ENCODE measurements at places on chromosomes 7 and 10. TPM values are rescaled to one million over a fixed set of nuclear protein-coding genes. Genes with fewer than 3 reads are reported as not detected.

Gene RAB19
- total RNA-seq, result not detected

Gene STEAP1B
- 1.1 TPM for total RNA-seq

GRCh38 chr7:34091321-34091917 is 186.1 kb downstream of the BMPER start:
- DNase-seq, result peak; percentile 71

- DNase-seq, result peak; percentile 95
Observed at GRCh38 chr7:25849500-25850184, 302.4 kb upstream of the NFE2L3 start.

DNA sequence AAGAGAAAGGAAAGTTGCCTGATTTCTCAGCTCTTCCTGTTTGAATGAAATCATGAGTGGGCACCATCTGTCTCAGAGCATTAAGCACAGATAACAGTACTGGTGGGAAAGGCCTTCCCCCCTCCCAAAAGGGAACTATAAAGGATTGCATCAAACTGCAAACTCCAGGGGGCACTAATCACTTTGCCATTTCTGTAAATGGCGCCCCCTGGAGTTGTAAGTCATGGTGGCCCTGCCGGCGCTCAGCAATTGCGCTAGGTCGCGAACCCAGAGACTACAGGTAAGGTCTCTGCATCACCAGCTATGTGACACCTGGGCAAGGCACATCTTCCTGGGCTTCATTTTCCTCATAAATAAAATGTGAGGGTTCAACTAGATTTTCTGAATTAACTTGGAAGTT is 11.1 kb downstream of the LRRC4 start:
- no peak for DNase-seq

DNA sequence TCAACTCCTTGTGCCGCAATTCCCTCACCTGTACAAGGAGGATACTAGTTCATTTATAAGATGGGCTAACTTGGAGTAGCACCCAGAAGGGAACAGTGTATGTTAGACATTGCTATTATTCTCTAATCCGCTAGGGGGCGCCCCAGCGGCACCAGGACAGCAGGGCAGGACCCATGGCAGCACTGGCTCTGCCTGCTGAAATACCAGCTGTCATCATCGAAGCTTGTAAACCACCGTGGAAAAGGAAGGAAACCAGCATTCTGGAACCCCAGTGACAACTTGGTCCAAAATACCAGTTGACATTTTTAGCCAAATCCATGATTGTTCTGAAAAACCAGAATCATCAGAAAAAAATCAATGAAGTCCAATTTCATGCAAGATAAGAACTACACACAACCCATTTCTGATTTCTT is 134.4 kb downstream of the ITGA8 start:
- peak; percentile 60 for DNase-seq

GRCh38 chr7:116307253-116307652 is 96.9 kb downstream of the TES start:
- no peak for DNase-seq

Gene TMEM120A
- 28.7 TPM for total RNA-seq

DNA sequence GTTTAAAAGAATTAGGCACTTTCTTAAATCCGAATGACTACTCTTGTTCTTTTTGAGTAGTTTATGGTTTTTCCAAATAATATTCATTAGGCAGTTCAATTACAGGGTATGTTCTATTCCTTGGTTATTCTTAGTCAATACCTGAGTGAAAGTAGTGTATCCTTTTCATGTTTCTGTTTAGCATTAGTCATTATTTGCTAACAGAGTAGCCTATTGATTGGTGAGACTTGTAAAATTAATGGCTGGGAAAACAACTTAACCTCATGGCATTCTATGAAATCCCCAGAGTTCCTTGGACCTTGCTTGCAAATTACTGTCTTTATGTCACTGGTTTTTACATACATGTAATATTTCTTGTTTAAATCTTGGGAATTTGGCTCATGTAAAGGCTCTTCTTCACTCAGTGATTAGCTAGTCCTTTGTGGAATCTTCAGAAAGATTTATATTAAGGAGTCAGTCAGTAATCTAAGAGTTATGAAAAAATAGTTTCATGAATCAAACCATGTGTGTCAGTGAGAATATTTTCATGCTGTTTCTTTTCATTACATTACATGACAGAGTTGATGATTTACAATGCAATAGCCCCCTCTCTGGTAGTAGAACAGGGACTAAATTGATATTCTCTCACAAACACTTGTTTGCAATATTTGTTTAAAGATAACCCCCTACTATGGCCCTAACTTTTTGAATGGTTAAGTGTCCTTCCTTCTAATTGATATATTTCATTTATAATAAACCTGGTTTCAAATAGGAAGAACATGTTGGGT is 81.5 kb upstream of the LRRTM3 start:
- no peak for DNase-seq

- DNase-seq, result no peak
Observed at GRCh38 chr10:132698211-132698751, 87.7 kb downstream of the NKX6-2 start.

Gene KCP
- total RNA-seq, result not detected

DNA sequence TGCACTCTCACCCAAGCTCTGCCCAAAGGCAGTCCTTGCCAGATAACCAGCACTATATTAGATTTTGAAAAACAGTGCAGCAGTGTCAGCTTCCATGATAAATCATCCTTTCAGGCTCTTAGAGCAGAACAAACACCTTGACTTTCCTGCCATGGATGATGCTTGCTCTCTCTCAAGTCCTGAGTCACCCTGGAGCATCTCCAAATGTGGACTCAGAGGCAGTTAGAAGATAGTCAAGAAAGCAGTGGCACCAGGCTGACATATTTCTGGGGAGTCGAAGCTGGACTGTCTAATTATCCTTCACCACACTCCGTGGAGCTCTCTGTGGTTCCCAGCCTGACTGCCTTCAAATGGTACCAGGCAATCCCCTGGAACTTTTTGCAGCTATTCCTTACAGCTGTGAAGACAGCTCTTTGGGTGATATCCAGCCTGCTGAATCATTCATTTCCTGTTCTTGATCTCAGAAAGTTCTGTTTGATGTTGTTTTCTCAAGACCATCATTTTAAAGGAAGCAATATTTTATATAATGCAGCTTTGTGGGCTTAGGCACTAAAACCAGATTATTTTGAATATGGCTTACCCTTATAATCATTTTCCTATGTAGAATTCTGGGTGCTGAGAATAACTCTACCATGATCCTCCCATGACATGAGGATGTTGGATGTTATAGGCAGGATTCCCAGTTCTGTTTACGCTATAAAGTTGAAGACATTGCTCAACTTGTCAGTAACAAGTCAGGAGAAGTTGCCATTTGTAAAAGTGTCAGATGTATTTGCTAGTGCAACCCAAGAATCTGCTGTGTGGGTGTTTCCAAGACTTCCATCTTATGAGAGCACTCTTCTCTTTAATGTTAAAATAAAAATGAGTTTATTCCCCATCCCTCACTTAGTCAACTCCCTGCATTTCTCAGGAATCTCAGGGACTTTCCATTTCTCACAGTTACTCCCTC is 233.8 kb downstream of the C7orf25 start:
- DNase-seq, result peak; percentile 82

GRCh38 chr10:91616137-91616536 is 16.7 kb downstream of the PPP1R3C start:
- DNase-seq, result no peak

GRCh38 chr7:69232445-69233376 is 365.6 kb upstream of the AUTS2 start:
- no peak for DNase-seq

DNA sequence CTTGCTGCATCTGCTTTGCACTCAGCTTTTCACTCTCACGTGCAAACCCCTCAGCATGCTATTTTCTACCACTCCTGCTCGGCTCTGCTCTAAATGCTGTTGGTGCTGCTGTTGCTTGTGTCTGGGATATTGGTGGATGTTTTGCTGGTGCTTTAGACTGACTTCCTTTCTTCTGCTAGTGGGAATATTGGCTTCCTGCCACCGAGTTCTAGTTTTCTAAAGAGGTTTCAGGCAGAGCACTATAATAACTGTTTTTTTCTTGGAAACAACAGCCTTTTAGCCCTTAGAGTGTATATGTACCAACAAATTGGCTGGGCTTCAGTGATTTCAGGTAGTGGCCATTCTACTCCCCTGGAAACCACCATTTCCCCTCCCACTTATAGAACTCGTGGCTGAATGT is 27.8 kb downstream of the TMEM236 start:
- DNase-seq, result no peak

GRCh38 chr10:72782649-72783330 is 90.8 kb downstream of the MCU start:
- DNase-seq, result no peak

Gene WNT16
- total RNA-seq, result not detected

GRCh38 chr10:131196176-131196885 is 115.2 kb downstream of the TCERG1L start:
- no peak for DNase-seq

GRCh38 chr7:121286742-121287734 is 41.8 kb upstream of the WNT16 start:
- no peak for DNase-seq

GRCh38 chr10:102229810-102230263 is 3.7 kb downstream of the ELOVL3 start:
- peak; percentile 78 for DNase-seq

Gene SFTPA1
- total RNA-seq, result not detected

Gene RALA
- total RNA-seq, result 15.4 TPM

Gene SNX13
- 65.9 TPM for total RNA-seq

- no peak for DNase-seq
Observed at GRCh38 chr10:78935697-78936407, 132.9 kb upstream of the ZMIZ1 start.

- peak; percentile 33 for DNase-seq
Observed at GRCh38 chr10:71708301-71708703, 11.3 kb downstream of the C10orf105 start.

Gene UNCX
- not detected for total RNA-seq

All from H4 (cell line).